GM13976 (cell line): ENCODE measurements at places on chromosomes 3 and 15.

GRCh38 chr15:49079340-49080039 lies 33.2 kb upstream of the SECISBP2L start:
- no peak for DNase-seq

GRCh38 chr15:71648095-71648494 lies 162.3 kb upstream of the NR2E3 start:
- no peak for DNase-seq

GRCh38 chr15:52730173-52730572 lies 51.0 kb upstream of the ATOSA start:
- DNase-seq = peak; percentile 15

GRCh38 chr3:12706504-12707253 lies 42.8 kb upstream of the RAF1 start:
- DNase-seq = peak; percentile 76

GRCh38 chr3:178512647-178513046 lies 23.6 kb upstream of the KCNMB2 start:
- no peak for DNase-seq

DNA sequence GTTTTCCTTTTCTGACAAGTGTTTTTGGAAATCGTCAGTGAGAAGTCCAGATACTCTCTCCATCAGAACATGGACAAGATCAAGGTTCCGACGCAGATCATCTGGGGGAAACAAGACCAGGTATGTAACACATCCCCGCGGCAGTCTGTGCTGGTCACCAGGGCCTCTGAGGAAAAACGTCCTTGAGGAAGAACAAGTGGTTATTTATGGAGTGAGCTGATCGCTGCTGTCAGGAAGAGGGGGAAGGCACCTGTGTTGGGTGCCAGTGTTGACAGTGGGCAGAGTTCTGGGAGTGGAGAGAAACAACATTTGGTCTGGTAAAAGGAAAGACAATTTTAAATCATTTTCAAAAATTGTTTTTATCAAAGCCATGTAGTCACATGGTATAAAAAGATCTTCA lies 20.7 kb upstream of the RPP14 start:
- no peak for DNase-seq

DNA sequence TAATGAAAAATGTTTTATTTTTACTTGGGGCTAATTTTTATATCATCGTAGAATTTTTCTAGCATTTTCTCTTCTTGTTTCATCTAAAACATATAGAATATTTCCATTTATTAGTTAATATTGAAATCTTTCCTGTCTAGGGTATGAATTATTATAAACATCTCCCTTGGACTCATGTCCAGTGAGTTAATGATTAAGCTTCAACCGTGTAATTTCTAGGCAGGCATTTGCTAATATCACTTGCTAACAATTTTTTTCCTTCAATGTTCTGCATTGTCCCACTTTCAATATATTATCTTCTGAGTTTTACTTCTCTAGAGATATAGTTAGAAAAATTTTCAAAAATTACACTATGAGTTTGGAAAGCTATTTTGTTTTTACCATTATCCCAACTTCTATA lies 1371.6 kb upstream of the EPHA6 start:
- no peak for DNase-seq

DNA sequence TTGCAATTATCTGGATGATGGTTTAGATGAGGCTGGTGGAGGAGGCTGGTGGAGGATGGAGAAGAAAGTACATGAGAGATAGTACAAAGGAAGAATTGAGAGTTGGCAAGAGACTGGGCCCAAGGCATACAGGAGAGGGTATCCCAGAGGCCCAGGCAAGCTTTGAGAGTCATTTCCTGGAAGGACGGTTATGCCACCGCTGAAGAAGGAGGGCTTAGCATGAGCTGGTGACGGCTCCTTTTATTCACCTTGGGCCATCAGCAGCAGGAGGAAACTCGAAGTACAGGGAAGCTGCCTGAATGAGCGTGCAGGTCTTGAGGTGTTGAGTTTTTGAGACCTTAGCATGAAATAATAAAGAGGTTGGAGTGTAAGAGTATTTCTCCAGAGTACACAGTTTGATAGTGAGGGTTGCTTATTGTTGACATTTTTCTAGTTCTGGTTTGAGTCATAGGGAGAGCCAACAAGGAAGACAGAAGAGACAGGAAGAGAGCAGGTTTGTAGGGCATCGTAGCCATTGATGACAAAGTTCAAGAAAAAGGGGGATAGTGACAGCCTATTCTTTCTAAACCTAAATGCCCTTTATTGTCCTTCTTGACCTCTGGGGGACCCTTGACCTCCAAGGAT lies 13.8 kb downstream of the THSD4 start:
- no peak for DNase-seq

- no peak for DNase-seq
These were observed 271.6 kb downstream of the FHIT start for GRCh38 chr3:60979461-60980341.

DNA sequence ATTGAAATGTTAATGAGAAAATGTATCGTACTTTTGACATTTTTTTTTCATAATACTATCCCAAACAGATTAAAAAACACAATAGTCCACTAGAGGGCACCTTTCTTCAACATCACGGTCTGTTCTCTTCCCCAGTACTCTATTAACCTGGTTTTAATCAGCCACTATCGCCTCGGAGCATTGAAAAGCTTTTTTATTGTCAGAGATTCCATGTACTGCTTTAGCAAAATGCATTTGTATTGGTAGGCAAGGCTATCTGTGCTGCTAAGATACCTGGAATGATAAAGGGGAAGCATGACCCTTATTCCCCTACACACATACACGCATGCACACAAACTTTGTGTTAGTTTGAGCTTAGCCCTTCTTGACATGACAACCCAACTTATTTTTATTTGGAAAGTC lies 160.1 kb upstream of the IL12A start:
- peak; percentile 59 for DNase-seq

DNA sequence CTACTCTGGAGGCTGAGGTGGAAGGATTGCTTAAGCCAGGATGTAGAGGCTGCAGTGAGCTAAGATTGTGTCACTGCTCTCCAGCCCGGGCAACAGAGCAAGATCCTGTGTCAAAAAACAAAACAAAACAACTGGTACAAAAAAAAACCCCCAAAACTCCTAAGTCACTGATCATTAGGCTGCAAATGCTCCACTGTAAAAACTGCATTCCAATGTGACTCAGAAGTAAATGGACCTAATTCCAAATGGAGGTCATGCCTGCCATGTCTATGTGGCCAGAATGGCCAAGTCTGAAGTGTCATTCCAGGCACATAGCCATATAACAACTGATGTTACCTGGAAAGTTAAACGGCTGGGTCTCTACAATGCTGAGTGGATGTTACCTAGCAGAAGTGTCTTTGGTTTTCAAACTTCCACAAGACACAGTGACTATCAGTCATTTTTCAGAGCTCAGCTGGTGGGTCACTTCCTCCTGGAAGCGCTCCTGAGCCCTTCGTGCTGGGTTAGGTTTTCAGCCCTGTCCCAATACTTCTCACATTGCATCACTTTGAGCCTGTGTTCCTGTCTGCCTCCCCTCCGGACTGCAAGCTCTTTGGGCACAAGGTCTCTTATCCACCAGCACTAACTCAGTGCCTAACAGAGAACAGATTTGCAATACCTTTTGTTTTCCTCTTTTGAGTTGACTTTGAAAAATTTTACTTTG lies 10.6 kb downstream of the FSTL1 start:
- no peak for DNase-seq

DNA sequence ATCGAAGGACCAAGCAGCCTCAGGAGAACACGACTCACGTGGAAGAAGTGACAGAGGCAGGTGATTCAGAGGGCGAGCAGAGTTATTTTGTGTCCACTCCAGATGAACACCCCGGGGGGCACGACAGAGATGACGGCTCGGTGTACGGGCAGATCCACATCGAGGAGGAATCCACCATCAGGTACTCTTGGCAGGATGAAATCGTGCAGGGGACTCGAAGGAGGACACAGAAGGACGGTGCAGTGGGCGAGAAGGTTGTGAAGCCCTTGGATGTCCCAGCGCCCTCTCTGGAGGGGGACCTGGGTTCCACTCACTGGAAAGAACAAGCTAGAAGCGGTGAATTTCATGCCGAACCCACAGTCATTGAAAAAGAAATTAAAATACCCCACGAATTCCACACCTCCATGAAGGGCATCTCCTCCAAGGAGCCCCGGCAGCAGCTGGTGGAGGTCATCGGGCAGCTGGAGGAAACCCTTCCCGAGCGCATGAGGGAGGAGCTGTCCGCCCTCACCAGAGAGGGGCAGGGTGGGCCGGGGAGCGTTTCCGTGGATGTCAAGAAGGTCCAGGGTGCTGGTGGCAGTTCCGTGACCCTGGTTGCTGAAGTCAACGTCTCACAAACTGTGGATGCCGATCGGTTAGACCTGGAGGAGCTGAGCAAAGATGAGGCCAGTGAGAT lies 26.0 kb downstream of the SYNM start:
- no peak for DNase-seq

- DNase-seq = peak; percentile 46
These were observed 2.4 kb downstream of the MB21D2 start for GRCh38 chr3:192915304-192915703.

GRCh38 chr3:127622031-127622430 lies 7.0 kb upstream of the PODXL2 start:
- DNase-seq = no peak

DNA sequence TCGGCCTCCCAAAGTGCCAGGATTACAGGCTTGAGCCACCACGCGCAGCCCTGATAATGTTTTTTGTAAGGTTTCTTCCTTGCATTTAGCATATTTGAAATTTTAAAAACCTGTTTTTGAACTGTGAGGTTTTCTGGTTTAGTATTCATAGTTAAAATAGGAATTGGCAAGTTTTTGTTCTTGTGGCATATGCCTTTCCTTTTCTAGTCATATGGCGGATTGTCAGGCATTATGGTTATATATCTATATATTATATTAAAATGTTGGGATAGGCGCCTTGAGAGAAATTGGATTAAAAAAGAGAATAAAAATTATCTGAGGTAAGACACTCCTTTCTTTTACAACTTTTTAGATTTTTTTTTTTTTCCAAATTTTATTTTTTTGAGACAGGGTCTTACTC lies 28.4 kb downstream of the FXR1 start:
- DNase-seq = no peak

- DNase-seq = no peak
These were observed 13.5 kb downstream of the CCDC80 start for GRCh38 chr3:112627419-112627818.

DNA sequence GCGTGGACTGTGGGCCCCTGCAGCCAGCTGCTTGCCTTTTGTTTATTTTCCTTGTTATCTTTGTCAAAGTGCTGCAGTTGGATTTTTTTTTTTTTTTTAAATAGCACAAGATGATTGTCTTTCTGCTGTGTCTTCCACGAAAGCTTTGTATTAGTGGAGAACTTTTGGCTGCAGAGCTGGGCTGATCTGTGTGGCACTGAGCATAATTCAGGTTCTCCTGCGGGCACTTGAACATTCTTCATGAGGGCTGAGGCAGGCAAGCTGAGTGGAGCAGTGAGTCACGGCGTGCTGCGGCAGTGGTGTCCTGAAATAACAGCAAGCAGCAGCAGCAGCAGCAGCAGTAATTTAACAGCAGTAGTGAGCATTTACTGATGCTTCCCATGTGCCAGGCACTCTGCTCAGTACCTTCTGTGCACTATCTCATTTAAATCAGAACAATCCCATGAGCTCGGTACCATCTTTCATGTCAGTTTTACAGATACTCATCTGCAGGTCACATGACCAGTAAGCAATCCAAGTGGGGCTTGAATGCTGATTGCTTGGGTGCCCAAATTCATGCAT lies 45.8 kb downstream of the MITF start:
- no peak for DNase-seq
